ENCODE measurements at places on chromosomes 6 and 20.

DNA sequence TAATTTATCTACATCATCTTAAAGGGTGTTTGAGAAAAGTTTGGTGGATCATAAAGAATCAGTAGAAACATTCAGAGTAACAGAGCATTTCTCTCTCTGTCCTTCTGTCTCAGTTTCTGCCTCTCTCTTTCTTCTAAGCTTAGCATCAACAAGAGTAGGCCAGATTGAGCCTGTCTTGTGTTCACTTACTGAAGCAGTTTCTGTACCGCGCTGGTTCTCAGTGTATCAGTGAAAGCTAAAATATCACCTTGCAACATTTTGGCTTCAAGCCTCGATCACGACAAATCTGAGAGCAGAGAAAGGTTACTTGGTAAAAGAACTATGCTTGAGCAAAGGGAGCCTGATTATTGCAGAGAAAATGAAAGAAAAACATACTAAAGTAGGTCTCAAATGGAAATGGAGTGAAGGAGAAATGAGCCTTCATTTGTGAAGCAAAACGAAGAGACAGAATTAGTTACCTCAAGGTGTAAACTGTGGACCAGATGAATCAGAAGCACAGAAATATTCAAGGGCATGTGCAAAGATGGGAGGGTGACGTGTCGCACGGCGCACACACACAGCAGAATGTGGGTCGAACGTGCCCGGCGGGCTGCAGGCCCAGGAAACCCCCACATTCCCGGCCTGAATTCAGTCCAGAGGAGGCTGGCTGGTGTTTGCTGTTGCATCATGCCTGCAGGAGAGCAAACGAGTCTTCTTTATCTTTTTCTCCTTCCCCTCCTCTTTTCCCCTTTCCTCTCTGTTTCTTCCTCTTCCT, 509.3 kb downstream of the QKI start:
- DNase-seq = no peak

GRCh38 chr6:166742981-166743380, 115.9 kb upstream of the RPS6KA2 start:
- no peak for DNase-seq

- DNase-seq = no peak
These were observed 288.2 kb upstream of the MAN1A1 start for GRCh38 chr6:119637768-119638167.

DNA sequence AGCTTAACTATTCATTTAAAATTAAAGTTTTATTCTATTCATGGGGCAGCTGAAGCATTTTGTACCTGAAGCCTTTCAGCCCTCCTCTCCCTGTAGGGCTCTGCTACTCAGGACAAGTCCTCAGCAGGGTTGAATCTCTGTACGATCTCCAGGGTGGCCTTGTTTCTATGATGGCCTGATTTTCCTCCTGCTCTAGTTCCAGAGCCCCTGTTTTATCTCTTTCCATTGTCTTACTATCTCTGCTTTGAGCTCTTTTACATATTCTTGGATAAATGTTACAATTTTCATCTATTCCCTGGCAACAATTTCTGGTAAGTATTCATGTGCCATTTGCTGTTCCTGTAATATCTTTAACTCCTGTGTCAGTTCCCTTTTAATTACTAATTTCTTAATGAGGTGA, 19.8 kb upstream of the MYL9 start:
- DNase-seq = no peak

GRCh38 chr6:36609582-36609981, 15.4 kb downstream of the SRSF3 start:
- DNase-seq = no peak

- DNase-seq = no peak
These were observed 38.0 kb downstream of the SCP2D1 start for GRCh38 chr20:18851629-18852028.

DNA sequence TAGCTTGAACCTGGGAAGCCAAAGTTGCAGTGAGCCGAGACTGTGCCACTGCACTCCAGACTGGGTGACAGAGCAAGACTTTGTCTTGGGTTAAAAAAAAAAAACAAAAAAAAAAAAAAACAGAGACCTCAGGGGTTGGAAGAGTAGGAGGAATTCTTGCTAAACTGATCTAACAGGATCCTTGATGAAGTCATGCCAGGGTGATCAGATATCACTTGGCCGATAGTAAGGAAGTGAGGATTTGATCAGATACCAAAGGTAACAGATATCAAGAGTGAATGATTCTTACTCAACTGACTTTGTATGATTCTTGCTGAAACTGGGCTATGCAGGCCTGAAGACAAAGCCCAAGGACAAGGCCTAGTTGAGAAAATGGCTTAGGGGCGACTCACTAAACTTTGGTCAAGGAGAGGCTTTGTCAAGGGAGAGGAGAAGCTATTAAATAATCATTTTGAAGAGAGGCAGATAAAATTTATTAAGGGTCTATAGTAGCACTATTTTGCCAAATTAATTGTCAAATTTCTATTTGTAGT, 624.7 kb downstream of the UTRN start:
- DNase-seq = no peak

- DNase-seq = peak; percentile 48
These were observed 38.0 kb downstream of the PKHD1 start for GRCh38 chr6:52049252-52050050.

DNA sequence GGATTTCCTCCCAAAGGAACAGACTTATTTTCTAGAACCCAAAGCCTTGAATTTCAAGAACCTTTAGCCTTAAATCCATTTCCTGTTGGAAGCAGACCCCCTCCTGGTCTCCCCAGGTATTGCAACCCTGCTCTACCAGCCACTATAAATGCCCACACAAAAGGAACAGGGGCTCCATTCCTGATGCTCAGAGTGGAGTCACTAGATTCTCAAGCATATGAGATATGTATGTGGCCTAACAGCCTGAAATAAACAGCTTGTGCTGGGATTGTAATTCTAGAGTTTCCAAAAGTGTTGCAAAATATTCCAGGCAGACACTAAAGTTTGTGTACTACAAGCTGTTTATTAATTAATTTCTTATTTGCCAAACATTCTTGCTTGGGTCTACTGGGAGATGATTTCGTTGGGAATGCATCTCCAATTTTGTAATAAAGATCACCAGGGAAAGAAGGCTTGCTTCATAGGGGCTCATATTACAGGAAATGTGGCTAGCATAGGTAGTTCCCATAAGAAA, 44.8 kb downstream of the RIPOR3 start:
- DNase-seq = peak; percentile 90

DNA sequence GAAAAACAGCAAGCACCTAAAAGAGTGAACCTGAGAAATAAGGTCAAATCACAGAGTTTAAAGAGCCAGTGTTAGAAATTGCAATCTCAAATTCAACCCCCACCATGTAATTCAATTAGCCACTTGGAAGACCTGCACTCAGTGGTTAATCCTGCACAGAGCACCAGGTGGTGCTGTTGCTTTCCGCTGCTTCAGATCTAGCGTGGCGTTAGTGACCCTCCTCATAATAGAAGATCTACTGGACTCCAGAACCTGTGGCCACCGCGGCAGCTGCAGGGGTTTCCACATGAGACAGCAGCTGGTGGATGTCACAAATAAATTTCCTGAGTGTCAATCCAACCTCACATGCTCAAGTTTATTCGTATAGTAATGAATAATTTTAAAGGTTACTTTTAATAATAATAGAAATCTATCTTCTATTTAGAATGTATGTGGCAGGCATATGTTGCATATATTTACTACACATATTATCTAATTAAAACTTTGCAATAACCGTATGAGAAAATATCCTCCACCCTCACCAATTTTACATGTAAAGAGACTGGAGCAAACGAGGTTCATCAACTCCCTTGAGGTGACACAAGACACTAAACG, 84.4 kb downstream of the SYNE1 start:
- peak; percentile 81 for DNase-seq

DNA sequence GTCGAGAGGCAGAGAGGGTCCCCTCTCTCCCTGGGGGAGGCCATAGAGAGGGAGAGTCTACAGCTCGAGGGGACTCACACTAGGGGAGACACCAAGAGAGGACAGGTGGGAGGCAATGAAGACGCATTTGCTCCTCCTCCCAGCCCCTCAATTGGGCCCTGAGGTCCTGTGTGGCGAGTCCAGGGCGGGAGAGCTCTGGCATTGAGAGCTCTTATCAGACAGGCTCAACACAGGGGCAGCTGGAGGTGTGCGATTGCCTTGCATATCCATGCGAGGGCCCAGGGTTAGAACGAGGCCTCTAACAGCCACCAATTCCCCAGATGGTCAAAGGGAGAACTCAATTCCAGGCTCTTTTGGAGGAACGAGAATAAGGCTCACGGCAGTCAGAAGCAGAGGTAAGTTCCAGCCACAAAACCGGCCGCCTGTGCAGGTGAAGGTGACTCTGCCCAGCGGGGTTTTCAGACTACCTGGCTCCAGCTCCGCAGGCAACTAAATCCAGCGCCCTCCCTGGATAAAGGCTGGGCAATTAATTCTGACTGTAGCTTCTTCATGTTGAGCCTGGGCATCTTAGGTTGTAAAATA, 94.0 kb upstream of the MPC1 start:
- no peak for DNase-seq

- DNase-seq = no peak
These were observed 32.7 kb downstream of the TGM2 start for GRCh38 chr20:38132156-38132909.

DNA sequence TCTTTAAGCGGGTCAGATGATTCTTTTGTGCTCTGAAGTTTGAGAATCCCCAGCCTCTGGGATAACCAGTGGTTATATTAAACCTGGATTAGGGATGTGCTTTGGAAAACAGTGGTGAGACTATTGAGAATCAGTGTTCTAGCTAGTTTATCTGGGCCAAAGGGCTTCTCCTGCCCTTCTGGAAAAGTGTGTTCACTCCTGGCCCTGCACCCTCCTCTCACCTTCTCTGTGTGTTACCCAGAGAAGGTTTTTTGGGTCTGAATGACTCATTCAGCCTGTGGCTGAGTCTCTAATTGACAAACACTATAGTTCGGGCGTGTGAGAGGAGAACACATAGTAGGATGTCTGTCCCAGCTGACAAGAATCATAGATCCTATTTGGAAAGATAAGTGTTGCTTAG, 66.7 kb downstream of the LRRC1 start:
- DNase-seq = no peak

DNA sequence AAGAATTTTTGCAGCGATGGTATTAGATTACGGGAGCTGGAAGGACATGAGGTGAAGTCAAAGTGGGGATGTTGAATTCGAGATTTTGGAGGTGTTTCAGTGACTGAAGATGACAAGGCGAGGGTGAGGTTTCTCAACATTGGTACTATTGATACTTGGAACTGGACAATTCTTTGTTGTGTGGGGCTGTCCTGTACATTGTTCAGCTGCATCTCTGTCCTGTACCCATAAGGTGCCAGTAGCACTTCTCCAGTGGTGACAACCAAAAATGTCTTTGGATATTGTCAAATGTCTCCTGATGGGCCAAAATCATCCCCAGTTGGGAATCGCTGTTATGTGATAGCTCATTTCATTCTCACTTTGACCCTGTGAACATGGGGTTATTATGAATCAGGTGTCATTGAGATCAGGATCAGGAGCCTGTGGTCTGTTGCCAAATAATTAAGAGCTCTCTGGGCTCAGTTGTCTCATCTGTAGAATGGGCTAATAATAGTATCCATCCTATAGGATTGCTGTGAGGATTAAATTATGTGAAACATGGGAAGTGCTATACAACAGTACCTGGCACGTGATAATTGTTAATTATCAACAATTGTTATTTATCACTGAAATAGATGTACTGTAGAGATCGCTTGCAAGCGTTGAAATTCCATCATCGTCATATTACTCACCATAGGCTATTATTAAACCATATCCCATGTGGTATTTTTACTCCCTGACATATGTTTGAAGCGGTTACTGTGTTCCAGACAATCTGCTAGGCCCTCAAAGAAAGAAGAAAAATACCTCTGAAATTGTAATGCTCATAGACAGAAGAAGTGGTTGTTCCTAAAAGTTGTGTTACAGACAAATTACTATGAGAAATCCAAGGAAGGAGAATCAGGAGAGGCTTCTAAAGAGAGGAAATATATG, 48.5 kb upstream of the TTPAL start:
- no peak for DNase-seq

- peak; percentile 56 for DNase-seq
These were observed 3.9 kb upstream of the SIGLEC1 start for GRCh38 chr20:3716195-3716834.

DNA sequence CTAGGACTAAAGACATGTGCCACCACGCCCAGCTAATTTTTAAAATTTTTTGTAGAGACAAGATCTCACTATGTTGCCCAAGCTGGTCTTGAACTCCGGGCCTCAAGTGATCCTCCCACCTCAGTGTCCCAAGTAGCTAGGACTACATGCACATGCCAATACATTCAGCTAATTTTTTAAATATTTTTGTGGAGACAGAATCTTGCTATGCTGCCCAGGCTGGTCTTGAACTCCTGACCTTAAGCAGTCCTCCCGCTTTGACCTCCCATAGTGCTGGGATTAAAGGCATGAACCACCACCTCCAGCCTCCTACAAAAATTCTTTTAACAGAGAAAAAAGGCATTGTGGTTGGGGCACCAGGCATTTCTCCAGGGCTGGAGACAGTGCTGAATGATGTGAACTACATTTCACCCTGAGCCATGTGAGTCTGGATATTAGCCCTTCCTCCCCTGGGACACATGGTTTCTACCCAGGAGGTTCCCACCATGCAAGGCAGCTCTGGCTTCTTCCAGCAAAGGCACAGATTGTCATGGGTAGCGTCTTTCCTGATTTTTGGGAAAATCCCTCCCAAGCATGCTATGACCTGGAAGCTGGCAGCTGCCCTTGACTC, 36.3 kb upstream of the CMTR1 start:
- peak; percentile 57 for DNase-seq

DNA sequence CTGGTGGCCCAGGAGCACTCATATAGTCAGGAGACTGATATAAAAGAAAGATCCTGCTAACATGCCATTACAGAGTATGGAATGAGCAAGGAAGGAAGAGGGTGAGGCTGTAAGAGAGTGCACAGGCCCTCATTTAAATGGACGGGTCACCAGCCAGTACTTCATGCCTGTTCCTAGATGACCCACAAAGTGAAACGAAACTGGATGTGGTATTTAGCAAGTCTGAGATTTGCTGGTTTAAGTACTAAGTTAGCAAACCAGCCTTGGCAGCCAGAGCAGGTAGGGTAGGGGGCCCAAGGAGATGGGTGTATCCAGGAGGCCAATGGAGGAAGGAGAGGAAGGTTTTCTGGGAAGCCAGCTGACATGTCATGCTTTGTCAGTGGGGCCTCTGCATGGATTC, 15.9 kb downstream of the NT5E start:
- DNase-seq = no peak

DNA sequence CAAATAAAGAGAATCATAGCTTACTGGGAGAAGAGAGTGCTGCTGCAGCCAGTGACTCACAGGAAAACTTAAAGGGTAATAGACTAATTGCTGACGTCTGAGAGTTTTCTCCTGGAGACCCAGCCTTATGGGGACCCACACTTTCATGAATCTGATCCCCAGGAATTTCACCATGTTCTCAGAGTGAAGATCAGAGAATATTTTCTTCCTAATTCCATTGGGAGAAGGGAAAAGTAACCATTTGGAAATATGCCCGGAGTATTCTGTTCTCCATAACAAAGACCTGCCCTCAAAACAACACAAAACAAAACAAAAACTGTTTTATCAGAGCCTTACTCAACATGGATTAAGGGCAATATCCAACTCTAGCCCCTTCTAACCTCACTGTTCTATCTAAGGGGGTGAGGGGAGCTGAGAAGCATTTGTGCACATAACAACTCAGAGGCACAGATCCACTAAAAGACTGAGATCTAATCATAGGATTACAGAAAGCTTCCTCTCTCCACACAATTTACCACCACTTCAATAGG, 168.2 kb upstream of the SSTR4 start:
- peak; percentile 27 for DNase-seq
